Pericardium fibroblast (primary cell): ENCODE measurements at places on chromosomes 4 and X. TPM values are rescaled to one million over a fixed set of nuclear protein-coding genes. Genes with fewer than 3 reads are reported as not detected.

Gene PABPC1L2A
- not detected in 2 replicates for total RNA-seq

Gene ERAS
- total RNA-seq: not detected in 2 replicates

Gene SPIN2A
- 0.09 and 1.4 TPM in 2 replicates for total RNA-seq

Gene MAGIX
- 0.93 and 1.0 TPM in 2 replicates for total RNA-seq

Gene ZGRF1
- total RNA-seq: 0.34 and 2.6 TPM in 2 replicates

Gene SH3TC1
- 3.0 and 7.2 TPM in 2 replicates for total RNA-seq

Gene RBM47
- total RNA-seq: 2.2 and 2.6 TPM in 2 replicates

Gene GABRA4
- total RNA-seq: not detected in 2 replicates

Gene TCEAL2
- not detected in 2 replicates for total RNA-seq

Gene TKTL2
- total RNA-seq: not detected in 2 replicates

Gene PGAM4
- not detected in 2 replicates for total RNA-seq

Gene CLNK
- total RNA-seq: not detected in 2 replicates

Gene CCDC110
- total RNA-seq: 0.09 and 0.93 TPM in 2 replicates

Gene TSPAN5
- total RNA-seq: 42.0 and 43.2 TPM in 2 replicates

Gene NR3C2
- total RNA-seq: 0.09 and 0.12 TPM in 2 replicates

Gene EIF1AX
- 28.1 and 33.3 TPM in 2 replicates for total RNA-seq

Gene VCX3B
- not detected in 2 replicates for total RNA-seq
